ENCODE measurements at places on chromosomes 7 and 10.

GRCh38 chr10:108901781-108902618 lies 1021.3 kb downstream of the XPNPEP1 start:
- DNase-seq: no peak

- no peak for DNase-seq
These were observed 299.1 kb downstream of the BBS9 start for GRCh38 chr7:33428415-33428814.

- DNase-seq: no peak
These were observed 6.8 kb upstream of the NOM1 start for GRCh38 chr7:156942708-156943090.

DNA sequence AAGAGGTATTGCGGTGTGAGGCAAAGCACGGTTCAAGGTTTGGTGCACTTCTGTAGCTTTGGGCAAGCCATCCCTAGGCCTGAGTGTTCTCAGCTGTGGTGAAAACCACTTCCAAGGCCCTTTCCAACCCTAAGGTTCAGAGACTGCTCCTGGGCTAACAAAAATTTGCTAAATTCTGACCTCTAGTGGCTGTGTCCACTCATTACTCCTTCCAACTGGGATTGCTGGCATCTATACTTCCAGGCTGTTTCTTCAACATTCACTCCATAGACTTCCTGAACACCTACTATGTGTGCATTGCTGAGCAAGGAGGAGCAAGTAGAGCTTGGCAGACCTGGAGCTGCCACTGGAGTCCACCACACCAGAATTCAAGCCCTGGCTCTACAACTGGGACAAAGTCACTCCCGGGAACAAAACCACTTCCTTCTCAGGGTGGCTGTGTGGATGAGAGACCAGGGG lies 29.3 kb upstream of the SH3PXD2A start:
- peak; percentile 49 for DNase-seq

DNA sequence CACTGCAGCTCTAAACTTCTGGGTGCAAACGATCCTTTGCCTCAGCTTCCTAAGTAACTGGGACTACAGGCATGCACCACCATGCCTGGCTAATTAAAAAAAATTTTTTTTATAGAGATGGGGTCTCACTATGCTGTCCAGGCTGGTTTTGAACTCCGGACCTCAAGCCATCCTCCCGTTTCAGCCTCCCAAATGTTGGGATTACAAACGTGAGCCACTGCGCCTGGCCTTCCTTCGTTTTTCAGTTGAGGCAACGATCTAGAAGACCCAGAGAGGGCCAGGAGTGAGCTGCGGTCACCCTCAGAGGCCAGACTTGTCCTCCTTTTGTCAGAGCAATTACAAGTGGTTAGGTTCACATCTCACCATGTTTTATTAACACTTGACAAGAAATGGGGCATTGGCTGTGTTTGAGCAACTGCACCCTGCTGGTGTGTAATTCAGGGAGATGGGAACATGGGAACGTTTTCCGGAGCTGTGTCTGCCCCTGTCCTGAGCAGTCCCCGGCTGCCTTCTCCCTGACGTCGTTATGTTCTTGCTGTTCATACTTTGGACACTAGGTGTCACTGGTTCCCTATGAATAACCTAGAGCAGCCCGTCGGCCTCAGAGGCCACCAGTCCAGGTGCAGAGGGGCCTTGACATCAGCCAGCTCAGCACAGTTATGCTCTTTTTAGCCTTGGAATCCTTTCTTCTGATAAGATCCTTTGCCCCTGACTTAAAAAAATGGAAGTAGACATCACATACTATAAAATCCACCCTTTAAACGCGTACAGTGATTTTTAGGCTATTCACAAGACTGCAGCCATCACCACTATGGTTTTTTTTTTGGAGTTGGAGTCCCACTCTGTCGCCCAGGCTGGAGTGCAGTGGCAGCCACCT lies 375.0 kb downstream of the TYW1 start:
- DNase-seq: peak; percentile 50

DNA sequence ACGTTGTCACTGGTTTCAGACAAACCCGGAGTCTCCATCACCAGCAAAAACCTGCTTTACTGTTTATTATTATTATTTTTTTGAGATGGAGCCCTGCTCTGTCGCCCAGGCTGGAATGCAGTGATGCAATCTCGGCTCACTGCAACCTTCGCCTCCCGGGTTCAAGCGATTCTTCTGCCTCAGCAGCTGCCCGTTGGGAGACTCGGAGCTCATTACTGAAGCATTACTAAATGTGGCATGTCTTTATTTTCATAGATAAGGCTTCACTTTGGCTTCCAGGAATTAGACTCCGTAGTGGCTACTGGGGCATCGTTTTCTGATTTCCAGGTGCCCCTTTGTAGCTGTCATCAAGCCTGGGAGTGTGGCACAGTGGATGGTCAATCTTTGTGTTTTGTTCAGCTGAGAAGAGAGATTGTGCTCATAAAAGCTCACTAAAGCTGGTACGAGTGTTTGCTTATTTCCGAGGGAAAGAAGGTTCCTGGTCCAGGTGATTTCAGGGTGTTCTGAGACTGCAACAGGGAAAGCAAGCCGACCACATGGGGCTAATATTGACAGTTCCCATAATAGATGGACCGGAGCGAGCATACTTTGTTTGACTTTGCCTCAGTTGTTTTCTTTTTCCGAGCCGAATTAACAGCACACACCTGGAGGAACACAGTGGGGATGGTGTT lies 163.1 kb downstream of the CAMK1D start:
- DNase-seq: no peak

DNA sequence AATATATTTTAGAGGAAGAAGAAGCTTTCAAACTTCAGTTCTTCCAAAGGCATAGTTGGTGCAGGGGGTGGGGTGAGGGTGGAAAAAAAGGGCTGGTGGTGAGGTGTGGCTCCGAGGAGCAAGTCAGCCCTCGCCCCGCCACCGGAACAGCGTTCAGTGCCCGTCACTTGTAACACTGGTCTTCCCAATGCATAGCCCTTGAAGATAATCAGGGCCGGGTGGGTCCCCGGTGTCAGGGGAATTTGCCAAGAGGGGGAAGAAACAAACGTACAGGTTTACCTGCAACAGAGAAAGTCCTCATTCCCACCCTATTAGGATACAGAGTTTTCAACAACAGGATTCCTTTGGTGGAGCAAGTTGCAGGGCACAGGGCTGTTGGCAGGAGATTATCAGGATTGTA lies 1.5 kb downstream of the SVOPL start:
- DNase-seq: no peak

- no peak for DNase-seq
These were observed 7.6 kb upstream of the ADCYAP1R1 start for GRCh38 chr7:31044529-31044928.

DNA sequence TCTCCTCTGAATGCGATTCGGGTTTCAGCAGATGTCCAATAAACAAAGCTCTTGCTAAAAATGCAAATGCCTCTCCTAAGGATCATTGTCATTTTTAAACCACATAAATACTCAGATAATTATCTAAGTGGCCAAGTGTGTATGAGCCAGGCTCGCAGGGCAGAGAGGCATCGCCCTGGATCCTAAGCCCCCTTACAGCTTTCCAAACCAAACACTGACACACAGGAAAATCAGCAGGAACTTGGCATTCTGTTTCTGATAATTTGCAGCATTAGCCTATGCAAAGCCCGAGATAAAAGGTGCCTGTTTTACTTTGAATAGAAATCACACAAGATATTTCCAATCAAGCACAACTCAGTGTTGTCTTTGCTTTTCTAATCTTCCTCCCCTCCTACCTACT lies 134.4 kb downstream of the ABCA13 start:
- DNase-seq: no peak

DNA sequence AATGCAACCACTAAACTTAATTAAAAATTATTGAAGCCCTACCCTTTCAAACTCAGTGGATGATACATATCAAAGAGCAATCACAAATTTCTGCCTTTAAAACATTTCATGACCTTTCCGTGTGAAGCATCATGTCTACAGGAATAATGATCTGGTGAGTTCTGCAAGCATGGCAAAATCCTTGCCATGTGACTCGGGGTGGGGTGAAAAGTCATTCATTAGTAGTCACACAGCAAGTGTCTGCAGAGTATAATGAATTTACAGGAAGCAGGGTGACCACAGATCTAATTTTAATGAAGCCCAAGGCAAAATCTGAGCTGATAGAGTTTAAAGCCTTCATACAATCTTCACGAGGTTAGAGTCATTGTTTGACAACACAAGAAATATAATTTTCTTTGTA lies 351.9 kb downstream of the THSD7A start:
- no peak for DNase-seq

DNA sequence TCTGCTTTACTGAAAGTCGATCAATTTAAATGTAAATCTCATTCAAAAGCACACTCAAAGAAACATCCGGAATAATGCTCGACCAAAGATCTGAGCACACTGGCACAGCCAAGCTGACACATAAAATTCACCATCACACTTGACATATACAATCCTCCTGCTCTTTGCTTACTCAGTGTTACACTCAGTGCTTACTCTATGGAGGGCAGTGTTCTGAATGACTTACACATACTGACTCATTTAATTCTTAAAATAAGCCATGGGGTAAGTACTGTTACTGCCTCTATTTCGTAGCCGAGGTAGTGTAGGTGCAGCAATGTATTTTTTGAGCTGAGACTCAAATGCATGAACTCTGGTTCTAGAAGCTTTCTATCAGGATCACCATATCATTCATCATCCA lies 421.5 kb upstream of the LRRN3 start:
- no peak for DNase-seq

DNA sequence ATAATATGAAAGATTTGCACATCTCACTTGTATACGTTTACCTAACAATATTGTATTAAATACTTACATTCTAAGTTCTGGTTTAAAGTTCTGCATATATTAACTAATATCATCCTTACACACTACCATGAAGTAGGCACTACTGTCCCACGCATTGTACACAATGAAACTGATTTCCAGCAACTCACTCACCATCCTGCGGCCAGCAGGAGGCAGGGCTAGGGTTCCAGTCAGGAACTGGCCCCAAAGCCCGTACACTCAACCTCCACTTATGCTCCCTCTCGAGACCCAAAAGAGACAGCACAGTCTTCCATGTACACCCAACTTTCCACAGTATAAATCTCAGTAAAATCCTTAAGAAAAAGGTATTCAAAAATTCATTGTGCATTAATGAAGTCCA lies 41.4 kb downstream of the GRID1 start:
- DNase-seq: no peak

- DNase-seq: no peak
These were observed 228.5 kb downstream of the SORCS1 start for GRCh38 chr10:106935978-106936451.

- DNase-seq: no peak
These were observed 291.5 kb upstream of the NFE2L3 start for GRCh38 chr7:25860275-25861163.

- no peak for DNase-seq
These were observed 118.0 kb downstream of the PPP1R3A start for GRCh38 chr7:113800826-113801225.

- no peak for DNase-seq
These were observed 219.7 kb downstream of the MTERF1 start for GRCh38 chr7:91660734-91661356.

- peak; percentile 31 for DNase-seq
These were observed at the start of gene HOXA9 for GRCh38 chr7:27165089-27165995. HOXA9 (minus strand) TSS chr7:27165537; CDS start chr7:27165457, 80 bp downstream.

GRCh38 chr10:90418869-90419652 lies 438.8 kb downstream of the HTR7 start:
- no peak for DNase-seq

GRCh38 chr7:105666324-105666723 lies 85.0 kb upstream of the EFCAB10 start:
- DNase-seq: no peak

GRCh38 chr10:122292376-122292775 lies 21.3 kb downstream of the BTBD16 start:
- DNase-seq: no peak

DNA sequence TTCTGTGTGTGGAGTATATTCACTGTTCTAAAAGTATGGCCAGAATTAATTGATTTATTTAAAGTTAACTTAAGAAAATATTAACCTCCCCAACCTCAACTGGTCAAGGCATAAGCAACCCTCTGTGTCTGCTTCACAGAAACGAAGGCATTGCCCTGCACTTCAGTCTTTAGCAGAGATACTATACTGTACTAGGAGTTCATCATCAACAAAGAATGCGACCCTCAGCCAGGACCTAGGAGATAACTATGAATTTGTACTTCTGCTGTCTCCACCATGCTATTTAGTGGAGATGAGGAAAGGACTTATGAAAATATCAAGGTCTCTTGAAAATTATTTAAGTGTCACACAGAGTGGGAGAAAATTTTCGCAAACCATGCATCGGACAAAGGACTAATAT lies 35.7 kb upstream of the SEMA3D start:
- no peak for DNase-seq

DNA sequence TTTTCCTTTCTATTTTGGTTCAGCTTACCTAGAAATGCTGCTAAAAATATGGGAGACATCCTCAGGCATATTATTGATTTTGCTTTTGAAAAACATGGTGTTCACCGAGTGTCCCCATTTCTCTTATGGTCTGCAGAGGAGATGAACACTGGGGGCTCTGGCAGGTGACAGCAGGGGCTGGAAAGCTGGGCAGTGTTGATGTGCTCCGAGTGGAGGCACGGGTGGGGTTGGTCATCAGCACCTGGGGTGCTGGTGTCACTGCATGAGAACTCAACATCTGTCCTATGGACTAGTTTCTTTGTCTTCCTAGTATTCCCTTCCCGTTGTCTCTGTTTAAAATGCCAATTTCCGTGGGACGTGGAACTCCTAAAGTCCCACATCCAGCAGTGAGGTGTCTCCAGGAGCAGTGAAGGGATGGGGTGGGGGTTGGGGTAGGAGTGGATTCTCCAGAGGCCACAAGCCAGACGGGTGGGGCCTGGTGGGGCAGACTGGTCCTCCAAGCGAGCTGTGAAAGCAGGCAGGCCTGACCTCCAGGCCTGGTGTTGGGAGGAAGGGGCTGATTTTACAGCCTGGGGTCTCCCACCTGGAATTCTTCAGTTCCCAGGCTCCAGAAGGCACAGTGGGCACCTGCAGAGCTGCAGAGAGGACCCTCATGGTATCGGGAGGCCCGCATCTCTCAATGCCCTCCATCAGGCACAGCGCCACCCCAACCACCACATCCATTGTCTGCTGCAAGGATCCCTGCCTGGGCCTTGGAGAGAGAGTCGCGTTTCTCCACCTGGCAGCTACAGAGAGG lies 24.4 kb downstream of the ZNF775 start:
- DNase-seq: no peak

GRCh38 chr7:84372155-84372621 lies 177.6 kb upstream of the SEMA3A start:
- DNase-seq: no peak

DNA sequence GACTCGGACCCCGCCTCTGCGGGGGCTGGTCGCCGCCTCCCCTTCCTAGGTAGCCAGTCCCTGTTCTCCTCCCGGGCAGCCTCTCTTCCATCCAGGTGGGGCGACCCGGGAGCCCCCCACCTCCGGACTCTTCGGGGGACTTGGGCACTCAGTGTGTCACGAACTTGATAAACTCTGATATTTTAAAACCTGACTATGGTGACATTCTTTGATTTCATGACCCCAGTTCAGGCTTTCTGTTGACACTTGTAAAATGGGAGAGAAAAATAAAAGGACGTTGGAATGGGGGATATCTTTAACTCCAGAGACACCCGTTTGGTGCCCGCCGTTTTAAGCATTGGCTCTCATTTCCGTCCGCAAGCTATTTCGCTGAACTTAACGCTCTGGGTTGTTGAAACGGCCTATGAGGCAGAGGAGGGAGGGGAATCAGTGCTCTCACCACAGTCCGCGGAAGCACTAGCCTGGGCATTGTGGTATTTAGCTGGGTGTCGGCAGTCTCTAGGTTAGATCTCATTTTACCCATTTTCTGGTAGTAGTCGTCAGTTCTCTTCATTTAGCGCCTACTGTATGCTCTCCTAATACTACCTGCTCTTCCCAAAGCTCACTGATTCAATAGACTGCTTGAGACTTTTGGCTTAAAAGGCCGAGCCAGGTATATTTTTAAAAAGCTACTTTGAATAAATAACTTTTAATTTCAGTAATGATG lies 738 bp downstream of the VPS26A start:
- peak; percentile 53 for DNase-seq

Measured in thyroid gland (tissue), 4 donors.